Stimulated activated CD4-positive, alpha-beta T cell treated with anti-CD3 and anti-CD28 coated beads, Interleukin-4, amount 100 ng/mL, for 48 hours (primary cell): ENCODE measurements at places on chromosomes 12 and 14.

GRCh38 chr12:70283232-70283631 is 40.0 kb downstream of the CNOT2 start:
- DNase-seq = no peak

DNA sequence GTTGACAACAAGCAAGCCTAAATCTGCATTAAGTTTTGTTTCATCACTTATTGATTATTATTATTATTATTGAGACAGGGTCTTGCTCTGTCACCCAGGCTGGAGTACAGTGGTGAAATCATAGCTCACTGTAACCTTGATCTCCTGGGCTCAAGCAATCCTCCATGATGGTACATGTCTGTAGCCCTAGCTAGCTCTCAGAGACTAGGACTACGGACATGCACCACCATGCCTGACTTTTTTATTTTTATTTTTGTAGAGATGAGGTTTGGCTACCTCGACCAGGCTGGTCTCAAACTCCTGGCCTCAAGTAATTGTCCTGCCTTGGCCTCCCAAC is 35.7 kb upstream of the STK38L start:
- DNase-seq = no peak

DNA sequence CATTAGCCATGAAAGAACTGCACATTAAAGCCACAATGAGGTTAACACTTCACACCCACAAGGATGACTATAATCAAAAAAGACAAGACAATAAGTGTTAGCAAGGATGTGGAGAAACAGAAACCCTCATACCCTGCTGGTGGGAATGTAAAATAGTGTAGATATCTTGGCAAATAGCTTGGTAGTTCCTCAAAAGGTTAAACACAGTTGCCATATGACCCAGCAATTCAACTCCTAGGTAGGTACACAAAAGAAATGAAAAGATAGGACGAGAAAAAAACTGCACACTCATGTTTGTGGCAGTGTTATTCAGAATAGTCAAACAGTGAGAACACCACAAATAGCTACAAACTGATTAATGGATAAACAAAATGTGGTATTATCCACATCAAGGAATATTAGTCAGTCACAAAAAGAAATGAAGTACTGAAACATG is 93.5 kb downstream of the ATXN2 start:
- DNase-seq = no peak

DNA sequence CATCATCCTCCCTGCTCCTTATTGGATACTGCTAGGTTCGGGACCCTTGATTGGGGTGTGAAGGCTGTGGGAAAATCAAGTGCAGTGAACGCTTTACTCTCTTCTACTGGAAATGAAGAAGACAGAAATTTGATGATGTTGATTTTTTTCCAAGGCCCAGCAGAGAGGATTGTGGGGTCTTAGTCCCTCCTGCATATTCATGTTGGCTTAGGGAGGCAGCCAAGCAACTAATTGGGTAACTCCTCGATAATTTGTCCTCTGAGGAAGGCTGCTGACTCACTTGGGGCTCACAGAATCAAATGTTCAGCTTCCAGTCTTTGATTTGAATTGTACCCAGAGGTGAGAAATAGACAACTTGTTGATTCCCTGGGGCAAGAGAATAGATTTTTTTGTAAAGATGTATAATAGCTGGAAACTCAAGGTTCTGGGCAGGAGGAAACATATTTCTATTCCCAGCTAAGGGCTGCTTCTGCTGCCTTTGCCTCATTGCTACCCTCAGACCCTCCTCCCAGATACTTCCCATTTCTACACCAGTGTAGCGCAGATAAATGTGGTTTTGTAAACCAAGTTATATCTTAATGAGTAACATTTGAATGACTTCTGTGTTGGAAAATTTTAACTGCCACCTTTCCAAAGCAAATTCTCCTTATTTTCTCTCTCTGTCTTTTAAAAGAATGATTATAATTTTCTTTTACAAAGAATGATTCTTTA is 21.7 kb downstream of the NEUROD4 start:
- DNase-seq = no peak

- no peak for DNase-seq
These were observed 33.8 kb upstream of the SMUG1 start for GRCh38 chr12:54222609-54223008.

GRCh38 chr14:104968153-104968527 is 10.0 kb downstream of the AHNAK2 start:
- no peak for DNase-seq

DNA sequence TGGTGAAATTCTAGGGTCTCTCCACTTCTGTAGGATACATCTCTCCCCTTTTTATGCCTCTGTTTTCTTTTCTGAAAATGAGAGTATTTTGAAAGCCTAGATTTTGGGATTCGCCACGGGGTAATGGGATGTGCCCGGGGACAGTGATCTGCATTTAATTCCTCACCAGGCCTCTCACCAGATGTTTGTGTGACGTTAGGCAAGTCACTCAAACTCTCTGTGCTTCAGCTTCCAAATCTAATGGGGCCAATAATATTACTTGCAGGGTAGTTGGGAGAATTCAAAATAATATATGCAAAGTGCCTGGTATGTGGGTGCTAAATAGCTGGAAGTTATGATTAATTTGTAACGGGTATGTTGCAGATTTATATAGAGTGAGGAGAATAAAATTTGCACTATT is 78.8 kb downstream of the C12orf75 start:
- DNase-seq = no peak

DNA sequence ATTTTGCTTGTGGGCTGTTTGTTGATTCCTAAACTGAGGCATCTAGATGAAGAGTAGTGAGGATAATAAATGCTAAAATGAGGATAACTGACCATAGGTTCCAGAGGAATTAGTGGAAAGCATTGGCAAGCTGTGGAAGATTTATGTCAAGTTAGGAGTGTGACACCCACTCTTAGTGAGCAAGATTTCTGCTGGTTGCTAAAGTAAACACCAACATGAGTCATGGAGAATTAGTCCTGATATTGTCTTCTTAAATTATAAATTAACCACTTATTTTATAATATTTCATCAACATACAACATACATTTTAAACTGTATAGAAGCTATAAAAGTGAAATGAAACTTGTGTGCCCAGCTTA is 328.2 kb downstream of the RPL10L start:
- no peak for DNase-seq

- DNase-seq = no peak
These were observed 20.6 kb upstream of the CPM start for GRCh38 chr12:68953536-68953935.

- DNase-seq = no peak
These were observed 606 bp downstream of the TNFAIP2 start for GRCh38 chr14:103123634-103124500.

DNA sequence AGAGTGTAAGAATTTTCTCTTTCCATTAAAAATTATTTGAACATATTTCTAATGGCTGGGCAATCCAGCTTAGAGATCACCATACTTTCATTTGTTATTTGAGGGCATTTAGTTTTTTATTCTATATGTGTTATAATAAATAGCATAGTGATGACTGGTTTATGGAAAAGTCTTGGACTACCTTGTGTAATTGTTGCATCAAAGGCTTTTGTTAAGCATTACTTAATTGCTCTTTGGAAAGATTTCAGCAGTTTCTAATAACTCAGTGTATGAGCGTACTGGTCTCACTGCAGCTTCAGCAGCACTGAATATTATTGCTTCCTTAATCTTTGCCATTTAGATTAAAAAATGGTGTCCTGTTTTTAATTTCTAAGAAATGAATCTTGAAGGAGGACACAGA is 22.8 kb downstream of the TMEM19 start:
- no peak for DNase-seq

DNA sequence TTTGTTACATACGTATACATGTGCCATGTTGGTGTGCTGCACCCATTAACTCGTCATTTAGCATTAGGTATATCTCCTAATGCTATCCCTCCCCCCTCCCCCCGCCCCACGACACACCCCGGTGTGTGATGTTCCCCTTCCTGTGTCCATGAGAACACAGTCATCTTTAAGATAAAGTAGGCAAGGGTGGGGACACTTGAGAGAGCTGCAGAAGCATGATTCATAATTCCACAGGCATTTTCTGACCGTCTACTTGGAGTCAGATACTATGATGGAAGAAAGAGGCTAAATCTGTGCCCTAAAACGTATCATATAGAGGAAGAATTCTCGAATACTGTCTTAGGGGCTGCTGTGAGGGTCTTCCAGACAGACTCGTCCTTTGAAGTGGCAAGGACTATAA is 145.9 kb upstream of the VASH1 start:
- no peak for DNase-seq

DNA sequence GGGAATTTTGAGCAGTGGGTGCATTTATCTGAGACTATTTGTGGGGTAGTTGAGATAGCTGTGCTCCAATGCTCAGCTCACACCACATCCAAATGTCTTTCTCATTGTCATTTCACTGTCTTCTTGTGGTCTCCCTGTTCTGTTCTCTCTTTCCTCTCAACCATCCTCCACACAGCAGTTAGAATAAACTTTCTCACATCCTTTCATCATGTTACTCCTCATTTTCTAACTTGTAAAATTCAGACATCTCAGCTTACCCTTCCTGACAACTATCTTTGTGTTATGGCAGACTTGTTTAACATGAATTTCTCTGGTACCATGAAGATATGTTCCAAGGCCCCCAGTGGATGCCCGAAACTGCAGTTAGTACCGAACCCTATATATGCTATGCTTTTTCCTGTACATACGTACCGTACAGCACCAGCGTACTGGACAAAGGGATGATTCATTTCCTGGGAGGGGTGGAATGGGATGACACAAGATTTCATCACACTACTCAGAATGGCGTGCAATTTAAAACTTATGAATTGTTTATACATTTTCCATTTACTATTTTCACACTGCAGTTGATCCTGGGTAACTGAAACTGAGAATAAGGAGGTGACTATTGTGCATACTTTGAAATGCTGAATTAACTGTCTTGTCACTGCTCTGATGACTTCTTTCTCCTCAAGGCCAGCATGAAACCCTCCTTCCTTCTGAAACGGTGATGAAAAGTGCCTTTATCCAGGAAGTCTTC is 177.1 kb upstream of the SLC38A2 start:
- DNase-seq = peak; percentile 23

GRCh38 chr12:11729439-11730150 is 80.1 kb downstream of the ETV6 start:
- DNase-seq = no peak

- no peak for DNase-seq
These were observed 28.2 kb downstream of the CDK17 start for GRCh38 chr12:96371790-96372699.

DNA sequence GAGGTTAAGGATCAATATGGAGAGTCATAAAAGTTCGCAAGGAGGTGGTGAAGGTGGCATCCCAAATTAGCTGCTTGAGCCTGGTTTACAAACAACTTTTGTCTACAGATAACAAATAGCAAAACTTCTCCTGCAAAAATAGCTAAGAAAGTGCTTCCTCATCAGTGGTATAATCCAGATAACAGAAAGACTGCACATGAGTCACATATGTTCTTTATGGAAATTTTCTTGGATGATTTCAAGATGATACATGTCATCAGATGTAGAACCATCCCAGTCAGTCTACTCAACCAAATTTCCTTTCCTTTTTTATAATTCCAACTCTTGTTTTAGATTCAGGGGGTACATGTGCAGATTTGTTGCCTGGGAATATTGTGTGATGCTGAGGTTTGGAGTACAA is 133.0 kb downstream of the BTG1 start:
- DNase-seq = no peak

GRCh38 chr14:100547633-100548294 is 39.5 kb downstream of the BEGAIN start:
- no peak for DNase-seq

- no peak for DNase-seq
These were observed 69.3 kb downstream of the SERPINA3 start for GRCh38 chr14:94681300-94682060.

GRCh38 chr12:21434699-21435098 is 2.8 kb upstream of the PYROXD1 start:
- no peak for DNase-seq

GRCh38 chr12:18811273-18811672 is 73.4 kb downstream of the CAPZA3 start:
- DNase-seq = no peak

DNA sequence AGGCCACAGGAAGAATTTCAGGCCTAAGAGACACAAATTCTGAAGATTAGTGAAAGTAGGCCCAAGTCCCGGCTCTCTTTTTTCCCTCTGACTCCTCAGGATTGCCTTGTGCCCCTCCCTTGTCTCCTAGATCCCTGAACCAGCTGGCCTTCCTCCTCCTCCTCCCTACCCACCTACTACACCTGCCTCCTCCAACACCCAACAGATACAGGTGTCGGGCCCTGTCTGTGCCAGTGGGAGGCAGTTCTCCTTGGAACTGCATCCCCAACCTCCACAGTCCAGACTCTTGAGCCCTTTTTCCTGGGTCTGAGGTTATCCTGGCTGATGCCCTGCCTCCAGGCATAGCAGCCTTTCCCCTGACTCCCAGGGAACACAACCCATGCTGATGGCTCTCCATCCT is 1.8 kb downstream of the PPP1R1A start:
- no peak for DNase-seq
